ENCODE measurements at places on chromosomes 6 and 20.
A peak's percentile ranks its signal among the peaks of the same experiment; 100 is the strongest.

- peak; percentile 23 for DNase-seq
Observed at GRCh38 chr20:24996449-24997377, 4.2 kb upstream of the APMAP start.

- no peak for DNase-seq
Observed at GRCh38 chr20:59985864-59986263, 27.6 kb downstream of the CDH26 start.

DNA sequence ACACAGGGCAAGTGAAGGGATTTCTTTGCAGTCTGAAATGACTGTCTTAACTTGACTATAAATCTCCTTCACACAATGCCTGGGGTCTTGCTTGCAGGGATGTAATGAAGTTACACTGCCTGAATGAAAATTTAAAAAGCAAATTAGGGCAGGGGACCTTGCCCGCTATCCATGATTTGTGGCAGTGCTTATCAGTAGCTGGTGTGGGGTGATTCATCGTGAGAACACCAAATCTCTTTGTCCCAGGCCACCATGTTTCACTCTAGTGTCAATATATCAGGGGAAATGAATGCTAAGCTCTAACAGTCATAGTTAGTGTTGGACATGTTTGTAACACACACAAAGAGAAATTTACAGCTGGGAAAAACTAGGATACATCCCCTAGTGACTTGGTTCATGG lies 713.7 kb upstream of the EPHA7 start:
- no peak for DNase-seq

GRCh38 chr6:87789198-87789899 lies 87.3 kb upstream of the AKIRIN2 start:
- DNase-seq = no peak

GRCh38 chr6:82216549-82216948 lies 31.0 kb downstream of the IBTK start:
- DNase-seq = no peak

GRCh38 chr6:2166717-2167116 lies 78.7 kb downstream of the GMDS start:
- no peak for DNase-seq

DNA sequence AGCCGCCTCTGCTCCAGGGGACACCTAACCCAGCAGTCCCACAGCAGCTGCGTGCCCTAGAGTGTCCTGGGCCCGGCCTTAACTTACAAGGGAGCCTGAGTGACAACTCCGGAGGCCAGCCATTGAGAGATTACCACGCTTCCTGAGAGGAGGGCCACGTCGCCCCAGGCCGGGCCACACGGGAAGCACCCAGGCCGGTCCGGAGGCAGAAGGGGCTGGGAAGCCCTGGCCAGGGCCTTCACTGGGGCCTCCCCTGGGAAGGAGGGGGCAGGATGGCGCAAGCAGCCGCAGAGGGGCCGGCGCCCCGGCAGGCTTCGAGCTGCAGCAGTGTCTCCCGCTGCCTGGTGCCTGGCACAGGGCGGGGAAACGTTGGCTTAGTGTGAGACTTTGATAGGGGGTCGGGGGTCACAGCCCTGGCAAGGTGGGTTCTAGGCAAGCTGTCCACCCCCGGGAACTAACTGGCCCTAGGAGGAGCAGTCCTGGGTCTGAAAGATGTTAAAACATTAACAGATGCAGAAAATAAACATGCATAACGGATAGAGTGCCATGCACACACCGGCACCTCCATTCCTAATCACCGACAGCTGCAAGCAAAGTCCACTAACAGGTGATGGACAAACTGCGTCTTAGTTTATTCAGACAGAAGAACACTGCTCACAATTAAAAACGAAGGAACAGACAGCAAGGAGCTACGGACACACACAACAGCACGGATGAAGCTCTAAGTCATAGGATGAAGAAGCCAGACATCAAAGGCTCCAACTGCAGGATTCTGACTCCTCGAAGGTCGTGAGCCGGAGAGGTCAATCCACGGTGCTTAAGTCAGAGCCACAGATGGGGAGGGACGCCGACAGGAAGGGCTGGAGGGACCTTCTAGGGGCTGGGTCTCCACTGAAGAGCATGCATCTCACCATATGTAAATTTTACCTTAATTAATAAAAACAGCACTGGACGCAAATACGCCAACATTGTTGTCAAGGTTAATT lies 17.4 kb downstream of the CHRNA4 start:
- no peak for DNase-seq

DNA sequence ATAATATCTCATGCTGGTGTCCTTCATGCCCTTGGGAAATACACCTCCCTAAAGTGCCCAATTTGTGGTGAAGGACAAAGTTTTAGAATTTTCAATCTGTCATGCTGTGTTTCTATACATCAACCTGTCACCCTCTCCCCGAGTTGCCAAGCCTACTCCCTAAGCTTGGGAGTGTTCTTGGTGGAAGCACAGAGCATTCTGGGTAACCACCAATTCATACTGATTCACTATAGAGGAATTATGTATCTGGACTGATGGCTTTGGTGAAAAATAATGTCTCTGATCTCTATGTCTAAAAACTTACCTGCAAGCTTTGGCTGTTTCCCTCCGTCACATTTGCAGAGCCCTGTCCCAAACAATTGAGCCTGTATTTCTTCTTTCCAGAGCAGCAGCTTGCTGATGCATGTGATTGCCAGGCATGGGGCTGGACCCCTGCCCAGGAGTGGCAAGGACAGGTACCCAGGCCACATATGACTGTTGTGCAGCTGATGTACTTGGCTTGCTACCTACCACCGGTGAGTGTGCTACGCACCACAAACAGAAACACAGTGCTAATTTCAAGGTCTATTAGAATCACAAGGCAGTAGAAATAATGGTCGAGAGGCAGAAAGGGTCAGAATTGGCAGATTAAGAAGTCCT lies 202.8 kb upstream of the CITED2 start:
- DNase-seq = no peak

GRCh38 chr6:3406362-3406821 lies 50.5 kb downstream of the SLC22A23 start:
- no peak for DNase-seq

DNA sequence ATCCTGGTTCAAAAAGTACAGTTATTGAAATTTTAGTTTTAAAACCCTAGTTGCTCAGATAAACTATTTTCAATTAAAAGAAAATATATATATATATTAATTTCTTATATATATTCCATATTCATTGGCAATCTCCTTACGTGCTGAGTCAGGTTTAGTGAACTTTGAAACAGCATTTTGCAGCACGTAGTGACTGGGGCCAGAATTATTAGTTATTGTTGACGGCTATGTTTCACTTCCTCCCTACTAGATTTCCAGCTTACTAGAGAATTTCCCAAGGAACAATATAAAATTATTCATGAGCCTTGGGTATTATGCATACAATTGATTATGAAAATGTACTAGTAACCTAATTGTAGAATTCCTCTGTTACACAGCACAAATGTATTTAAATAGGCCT lies 150.3 kb downstream of the KLHL32 start:
- DNase-seq = no peak

- no peak for DNase-seq
Observed at GRCh38 chr6:44068607-44069296, 58.5 kb downstream of the MRPL14 start.

DNA sequence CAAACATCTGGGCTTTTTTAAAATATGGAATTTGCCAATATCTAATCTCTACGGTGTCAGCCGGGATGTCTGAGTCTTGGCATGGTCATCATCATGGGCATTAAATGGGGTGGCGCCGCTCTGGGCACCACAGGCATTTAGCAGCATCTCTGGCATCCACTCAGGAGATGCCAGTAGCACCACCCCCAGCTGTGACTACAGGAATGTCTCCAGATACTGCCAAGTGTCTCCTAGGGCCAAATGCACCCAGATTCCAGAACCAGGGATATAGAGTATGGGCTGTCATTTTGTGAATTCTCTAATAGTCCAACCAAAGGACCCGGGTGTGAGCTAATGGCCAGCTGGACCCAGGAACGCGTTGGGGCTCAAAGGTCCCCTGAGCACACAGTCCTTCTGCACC lies 361.0 kb downstream of the TAF4 start:
- DNase-seq = no peak

DNA sequence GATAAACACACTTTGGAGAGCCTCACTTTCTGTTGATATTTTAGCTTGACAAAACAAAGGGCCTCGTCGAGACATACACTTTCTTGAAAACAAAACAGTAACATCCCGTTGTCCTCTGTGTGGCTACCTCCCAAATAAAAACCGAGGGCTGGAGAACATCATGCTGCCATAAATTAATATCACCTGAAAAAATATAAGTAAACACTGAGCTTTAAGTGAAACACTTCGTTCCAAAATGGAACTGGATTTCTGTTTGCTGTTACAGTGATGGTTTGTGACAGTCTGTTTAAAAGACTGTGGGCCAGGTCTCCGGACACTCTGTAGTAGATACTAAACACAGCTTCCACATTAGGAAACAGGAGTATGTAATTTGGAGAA lies 187.2 kb downstream of the SMOC2 start:
- DNase-seq = no peak

- DNase-seq = no peak
Observed at GRCh38 chr20:35954907-35955251, 577 bp upstream of the SCAND1 start.

DNA sequence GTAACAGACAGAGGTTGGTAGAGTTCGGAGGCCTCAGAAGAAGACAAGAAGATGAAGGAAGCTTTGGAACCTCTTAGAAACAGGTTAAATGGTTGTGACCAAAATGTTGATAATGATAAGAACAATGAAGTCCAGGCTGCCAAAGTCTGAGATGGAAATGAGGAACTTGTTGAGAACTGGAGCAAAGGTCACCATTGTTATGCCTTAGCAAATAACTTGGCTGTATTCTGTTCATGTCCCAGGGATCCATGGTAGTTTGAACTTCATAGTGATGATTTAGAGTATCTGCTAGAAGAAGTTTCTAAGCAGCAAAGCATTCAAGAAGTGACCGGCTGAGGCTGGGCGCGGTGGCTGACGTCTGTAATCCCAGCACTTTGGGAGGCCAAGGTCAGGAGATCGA lies 11.1 kb upstream of the LSM14B start:
- DNase-seq = no peak

GRCh38 chr6:2848851-2849250 lies 7.2 kb upstream of the SERPINB1 start:
- DNase-seq = no peak

DNA sequence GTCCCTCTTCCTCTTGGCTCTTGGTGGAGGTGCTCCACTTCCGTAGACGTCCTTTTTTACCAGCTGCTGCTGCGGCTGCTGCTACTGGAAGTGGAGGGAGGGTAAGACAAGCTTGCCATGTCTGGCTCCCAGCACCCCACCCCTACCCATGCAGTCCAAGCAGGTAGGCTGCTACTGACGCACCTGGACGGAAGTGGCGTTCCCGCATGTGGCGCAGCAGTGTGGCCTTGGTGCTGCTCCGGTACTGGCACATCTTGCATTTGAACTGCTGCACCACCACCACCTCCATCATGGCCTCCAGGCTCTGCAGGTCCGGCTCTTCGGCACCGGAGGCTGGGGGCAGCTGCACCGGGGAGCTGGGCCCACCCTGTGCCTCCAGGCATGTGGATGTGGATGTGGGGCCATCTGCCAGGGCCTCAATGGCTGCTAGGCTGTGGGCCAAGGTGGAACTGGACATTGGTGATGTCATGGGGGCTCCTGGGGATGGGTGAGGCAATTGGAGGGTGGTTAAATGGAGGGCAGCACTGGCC lies 4.4 kb downstream of the ZNF335 start:
- peak; percentile 59 for DNase-seq

DNA sequence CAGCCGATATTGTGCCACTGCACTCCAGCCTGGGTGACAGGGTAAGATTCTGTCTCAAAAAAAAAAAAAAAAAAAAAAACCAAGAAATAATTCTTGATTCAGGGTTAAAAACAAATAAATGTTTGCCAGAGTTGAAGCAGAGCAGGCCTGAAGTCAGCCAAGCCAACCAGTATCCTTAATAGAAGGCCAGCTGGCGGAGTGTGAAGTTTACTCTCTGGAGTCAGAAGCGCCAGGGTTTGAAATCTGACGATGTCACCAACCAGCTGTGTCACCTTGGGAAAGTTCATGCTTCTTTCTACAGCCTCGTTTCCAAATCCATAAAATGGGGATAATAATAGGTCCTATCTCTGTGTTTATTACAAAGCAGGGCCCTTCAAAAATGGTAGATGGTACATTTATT lies 73.0 kb upstream of the ENPP5 start:
- DNase-seq = no peak

DNA sequence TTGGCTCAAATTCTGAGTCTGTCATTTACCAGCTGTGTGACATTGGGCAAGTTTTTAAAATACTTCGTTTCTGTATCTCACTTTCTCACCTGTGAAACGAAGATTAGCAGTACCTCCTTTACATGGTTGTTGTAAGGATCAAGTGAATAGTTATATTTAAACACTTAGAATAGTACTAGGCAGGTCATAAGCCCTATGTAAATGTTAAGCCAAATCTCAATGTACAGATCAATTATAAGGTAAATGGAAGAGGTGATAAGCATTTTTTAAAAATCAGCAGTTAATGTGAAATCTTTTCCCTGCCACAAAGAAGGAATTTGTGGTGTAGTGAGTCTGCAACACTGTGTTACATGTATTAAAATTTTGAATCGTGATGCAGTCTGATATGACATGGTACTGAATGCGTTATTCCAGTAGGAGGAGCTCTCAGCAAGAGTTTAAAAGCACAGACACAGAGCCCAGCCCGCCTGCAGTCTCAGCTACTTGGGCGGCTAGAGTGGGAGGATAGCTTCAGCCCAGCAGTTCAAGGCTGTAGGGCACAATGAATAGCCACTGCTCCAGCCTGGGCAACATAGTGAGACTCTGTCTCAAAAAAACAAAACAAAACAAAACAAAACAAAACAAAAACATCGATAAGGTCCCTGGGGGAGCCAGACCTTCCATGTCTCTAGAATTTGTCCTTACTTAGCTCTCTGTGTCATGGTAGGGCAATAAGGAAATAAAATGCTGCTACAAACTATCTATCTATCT lies 46.0 kb downstream of the GTF2H5 start:
- DNase-seq = peak; percentile 68

- no peak for DNase-seq
Observed at GRCh38 chr6:123986938-123987337, 183.3 kb downstream of the NKAIN2 start.

DNA sequence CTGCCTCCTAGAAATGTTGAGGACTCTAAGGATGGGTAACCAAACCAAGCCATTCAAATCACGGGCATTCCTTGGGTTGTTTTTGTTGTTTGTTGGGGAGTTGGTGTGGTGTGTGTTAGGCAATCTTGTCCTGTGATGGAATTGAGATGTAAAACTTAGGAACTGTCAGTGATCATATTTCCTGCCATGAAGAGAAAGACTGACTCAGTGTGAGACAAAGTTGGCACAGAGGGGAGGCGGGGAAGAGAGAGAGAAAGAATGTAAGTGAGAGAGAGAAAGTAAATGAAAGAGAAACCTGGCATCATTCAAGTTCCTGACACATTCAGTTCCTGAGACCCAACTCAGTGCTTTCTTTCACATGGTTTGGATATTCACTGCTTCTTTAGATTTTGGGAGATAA lies 21.6 kb upstream of the FBXO30 start:
- DNase-seq = no peak

GRCh38 chr20:41118632-41119031 lies 18.7 kb upstream of the PLCG1 start:
- DNase-seq = no peak
